NCI-H2081 (cell line): ENCODE measurements at places on chromosomes 16 and 17.

DNA sequence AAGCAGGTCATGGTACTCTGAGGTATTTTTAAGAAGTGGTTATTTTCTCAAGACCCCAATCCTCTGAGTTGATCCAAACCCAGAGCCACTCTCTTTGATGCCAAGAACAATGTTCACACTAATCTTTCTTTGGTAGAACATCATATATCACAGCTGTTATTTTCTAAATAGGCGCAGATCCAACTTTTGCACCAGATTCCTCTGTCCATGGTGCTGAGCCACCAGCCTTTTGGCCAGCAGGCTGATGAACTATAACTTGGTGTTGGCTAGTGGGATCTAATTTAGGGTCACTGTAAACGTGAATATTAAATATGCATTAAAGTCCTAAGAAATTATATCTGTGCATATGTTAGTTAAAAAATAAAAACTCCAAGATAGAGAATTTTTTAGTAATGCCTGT lies 7.0 kb upstream of the ZKSCAN2 start:
- no peak for DNase-seq

- DNase-seq = no peak
These were observed 37.4 kb downstream of the ARHGAP23 start for GRCh38 chr17:38465391-38466345.

DNA sequence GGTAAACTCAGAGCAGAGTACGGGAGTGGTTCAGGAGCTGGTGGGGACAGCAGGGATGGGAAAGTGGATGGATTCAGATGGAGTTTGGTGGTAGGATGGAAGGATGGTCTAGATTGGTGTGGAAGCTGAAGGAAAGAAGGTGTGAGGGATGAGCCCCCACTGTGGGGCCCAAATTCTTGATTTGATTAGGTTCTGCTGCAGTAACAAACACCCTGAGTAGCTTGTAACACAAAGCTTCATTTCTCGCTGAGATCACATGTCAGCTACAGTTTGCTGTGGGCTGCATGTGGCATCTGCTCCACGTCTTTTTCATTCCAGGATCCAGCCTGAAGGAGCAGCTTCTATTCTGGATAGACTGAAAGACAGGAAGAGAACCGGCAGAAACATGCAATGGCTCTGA lies 143.8 kb downstream of the IRX3 start:
- no peak for DNase-seq

GRCh38 chr17:55635253-55635914 lies 87.3 kb downstream of the TMEM100 start:
- no peak for DNase-seq

DNA sequence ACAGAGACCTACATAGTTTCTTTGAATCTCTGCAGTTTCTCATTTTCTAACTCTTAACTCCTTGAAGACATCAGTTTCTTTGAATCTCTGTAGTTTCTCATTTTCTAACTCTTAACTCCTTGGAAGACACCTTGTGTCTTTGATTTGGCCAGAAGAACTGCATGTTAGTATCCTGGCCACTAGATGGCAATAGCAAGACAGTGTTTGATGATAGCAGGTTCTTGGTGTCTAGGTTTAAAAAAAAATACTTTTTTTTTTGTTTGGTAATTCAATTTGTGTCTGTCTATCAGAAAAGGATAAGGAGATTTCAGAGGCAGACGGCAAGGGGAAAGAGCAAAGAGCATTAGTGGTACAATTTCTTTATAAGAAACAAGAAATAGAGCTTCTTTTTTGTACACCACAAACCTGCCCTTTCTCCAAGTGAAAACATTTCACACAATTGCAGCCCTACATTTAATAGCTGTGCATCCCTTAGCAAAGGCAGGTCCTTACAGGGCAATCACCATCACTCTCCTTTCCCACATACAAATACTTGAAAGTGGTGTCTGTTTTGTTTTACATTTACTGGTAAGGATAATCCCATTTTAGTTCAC lies 1324.9 kb upstream of the CDH8 start:
- no peak for DNase-seq

DNA sequence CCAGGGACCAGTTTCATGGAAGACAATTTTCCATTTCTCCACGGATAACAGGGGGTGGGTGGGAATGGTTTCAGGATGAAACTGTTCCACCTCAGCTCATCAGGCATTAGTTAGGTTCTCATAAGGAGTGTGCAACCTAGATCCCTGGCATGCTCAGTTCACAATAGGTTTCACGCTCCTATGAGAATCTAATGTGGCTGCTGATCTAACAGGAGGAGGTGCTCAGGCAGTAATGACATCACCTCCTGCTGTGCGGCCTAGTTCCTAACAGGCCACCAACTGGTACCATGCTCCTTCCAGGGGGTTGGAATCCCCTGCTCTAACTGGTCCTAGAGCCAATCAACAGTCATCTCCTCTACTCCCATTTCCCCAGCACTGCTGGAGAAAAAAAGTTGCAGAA lies 19.9 kb downstream of the TEX14 start:
- no peak for DNase-seq

DNA sequence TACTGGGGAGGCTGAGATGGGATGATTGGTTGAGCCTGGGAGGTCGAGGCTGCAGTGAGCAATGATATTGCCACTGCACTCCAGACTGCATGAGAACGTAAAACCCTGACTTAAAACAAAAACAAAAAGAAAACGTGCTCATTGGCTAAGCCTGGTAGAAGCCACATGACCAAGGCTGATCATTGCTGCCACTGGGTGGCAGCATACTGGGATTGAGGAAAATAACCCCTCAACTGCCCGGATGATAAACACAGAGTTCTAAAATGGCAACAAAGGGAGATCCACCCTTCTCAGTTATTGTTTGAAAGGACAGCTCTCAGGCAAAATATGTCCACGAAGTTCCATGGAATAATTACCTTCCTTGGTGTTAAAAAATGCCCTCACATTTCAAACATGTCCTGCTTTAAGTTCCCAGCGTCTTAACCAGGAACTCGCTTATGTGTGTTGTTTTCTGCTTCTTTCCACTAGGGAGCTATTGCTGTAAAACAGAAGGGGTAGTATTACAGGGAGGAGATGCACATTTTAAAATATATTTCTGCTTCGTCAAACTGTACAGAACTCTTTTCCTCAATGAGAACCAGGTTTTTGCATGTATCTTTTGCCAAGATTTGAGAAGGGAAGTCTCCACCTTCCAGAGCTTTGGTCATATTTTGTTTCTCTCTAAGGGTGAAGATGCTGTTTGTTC lies 675.3 kb downstream of the MAF start:
- DNase-seq = no peak

GRCh38 chr17:34930283-34930682 lies 31.0 kb downstream of the CCT6B start:
- no peak for DNase-seq

DNA sequence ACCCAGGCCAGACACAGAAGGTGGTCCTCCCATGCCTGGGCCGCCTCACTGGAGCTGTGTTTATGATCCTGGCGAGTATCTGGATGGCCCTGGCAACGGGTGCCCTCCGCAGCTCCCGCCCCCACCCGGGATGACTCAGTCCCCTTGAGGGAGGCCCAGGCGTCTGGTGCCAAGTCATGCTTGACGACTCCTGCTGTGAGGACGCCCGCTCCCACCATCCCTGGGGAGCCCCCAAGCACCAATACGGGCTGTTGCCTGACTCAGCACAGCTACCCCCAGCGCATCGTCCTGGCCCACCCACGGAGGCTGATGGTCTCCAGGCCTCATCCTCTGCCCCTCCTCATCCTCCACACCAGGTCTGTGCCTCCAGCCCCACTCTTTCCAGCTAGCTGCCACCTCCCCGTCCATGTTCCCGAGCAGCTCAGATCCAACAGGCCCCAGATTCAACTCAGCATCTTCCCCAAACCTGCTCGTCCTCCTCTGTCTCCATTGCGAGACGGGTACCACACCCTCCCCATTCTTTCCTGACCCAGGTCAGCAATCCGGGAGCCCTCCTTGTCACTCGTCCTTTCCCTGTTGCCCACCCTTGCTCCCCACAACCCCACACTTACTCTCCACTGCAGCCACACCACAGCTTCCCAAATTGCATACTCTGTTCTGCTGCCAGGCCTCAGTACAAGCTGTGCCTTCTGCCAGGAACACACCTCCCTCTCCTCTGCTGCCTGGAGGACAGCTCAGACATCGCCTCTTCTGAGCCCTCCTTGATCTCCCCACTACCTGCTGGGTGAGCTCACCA lies 2.6 kb downstream of the CAMKK1 start:
- DNase-seq = no peak

DNA sequence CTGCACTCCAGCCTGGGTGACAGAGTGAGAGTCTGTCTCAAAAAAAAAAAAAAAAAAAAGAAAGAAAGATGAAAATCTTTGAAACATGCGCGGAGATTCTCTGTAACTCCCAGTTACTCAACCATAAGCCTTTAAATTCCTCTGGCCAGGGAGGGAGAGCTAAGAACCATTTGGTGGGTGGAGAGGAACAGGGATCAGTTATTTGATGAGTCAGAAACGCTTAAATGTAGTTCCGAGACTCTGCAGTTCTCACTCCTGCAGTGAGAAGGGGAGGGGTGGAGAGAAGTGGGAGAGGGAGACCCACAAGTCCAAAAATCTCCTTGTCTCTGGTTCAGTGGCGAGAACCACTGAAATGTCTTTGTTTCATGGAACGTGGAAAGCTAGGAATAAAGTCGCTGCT lies 266.7 kb downstream of the SOX9 start:
- no peak for DNase-seq

- DNase-seq = no peak
These were observed 157.4 kb downstream of the PRKCA start for GRCh38 chr17:66459811-66460270.

DNA sequence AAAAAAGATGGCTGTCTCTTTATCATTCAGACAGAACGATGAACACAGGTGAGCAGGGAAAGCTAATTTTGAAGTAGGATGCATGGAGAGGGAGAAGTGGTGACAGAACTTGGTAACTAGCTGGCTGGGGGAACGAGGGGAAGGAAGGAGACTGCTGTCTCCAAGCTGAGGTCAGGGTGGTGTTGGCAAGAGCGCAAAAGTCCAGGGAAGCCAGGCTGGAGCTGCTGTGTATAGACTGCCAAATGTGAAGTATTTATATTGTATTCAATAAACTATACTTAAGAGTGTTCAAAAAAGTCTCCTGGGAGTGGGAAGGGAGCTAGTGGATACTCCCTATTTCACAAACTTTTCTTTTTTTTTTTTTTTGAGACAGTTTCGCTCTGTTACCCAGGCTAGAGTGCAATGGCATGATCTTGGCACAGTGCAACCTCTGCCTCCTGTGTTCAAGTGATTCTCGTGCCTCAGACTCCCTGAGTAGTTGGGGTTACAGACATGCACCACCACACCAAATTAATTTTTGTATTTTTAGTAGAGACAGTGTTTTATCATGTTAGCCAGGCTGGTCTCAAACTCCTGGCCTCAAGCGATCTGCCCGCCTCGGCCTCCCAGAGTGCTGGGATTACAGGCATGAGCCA lies 8.2 kb downstream of the TMEM106A start:
- no peak for DNase-seq

DNA sequence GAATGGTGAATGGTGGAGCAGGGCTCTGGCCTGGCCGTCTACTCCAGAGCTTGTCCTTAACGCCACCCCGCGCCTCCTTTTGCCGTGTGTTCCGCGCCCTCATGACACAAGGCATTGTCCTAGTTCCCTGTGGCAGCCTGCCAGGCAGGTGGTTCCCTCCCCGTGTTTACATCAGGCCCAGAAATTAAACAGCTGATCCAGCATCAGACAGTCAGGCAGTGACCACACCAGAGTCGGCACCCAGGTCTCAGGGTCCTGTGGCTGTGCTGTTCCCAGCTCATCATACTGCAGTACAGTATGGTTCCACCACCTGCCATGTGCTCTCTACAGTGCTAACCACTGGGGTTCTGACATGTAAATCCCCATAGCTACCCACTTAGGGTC lies 119.7 kb downstream of the RAB11FIP4 start:
- DNase-seq = peak; percentile 9

DNA sequence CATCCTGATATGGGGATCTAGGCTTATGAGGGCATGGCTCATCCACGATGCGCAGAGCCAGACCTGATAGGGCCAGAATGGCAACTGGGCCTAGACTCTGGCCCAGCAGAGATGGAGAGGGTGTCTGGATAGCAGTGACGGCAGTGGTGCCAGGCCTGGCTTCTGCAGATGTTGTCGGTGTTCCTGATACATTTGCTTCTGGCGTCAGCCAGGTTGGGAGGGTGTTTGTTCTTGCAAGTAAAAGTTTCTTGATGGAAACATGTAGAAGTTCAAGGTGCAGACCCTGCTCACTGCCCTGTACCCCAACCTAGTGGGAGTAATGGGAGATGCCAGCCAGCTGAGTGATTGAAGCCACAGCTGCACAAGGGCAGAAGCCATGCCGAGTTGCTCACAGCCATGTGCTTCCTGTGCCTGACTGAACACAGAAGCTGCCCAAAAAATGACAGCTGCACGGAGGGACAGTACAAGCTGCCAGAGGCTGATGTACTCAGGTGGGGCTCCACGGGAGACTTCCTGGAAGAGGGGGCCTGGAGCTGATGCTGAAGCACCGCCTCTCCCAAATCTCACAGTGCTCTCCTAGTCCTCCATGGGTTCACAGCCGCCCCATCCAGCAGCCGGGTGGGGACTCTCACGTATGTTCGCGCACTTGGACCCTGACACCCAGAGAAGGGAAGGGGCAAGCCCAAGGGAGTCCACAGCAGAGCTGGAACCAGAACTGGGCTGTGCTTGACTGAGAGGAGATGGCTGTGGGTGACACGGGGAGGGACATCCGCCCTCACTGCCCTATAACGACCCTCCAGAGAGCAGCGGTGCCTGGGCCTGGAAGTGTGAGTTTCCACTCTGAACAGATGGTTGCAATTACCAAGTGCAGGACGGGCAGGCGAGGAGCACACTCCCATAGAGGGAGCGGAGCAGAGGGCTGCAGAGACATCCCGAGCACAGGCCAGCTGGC lies 78.7 kb downstream of the N4BP1 start:
- peak; percentile 30 for DNase-seq

GRCh38 chr17:28896491-28896883 lies 1.0 kb downstream of the FLOT2 start:
- DNase-seq = no peak

DNA sequence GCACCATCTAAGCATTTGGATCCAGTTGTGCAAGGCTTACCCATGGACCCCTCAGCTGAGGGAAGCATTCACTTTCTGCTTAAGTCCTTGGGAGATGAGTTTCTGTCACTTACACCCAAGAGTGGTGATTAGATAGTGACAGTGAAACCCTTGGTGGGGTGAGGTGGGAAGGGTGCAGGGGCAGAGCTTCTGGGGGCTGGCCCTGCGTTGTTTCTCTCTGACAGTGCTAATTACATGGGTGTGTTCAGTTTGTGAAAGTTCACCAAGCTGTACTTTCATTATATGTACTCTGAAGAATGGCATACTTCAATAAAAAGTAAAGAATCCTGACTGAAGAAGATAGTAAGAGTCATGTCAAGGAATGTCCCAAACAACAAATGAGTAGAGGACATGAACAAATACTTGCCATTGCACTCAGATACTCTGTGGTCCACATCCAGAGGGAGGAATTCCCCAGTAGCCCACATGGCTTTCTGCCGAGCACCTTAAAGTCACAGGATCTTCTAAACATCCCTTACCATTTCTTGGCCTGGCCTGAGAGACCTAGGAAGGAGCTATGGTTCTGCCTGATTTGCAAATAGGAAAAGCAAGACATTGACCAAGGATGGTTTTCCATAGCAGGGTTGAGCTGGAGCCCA lies 8.4 kb downstream of the CHST6 start:
- DNase-seq = no peak
